Fibroblast of the aortic adventitia (primary cell): ENCODE measurements at places on chromosomes 16 and 17. TPM values are rescaled to one million over a fixed set of nuclear protein-coding genes. Genes with fewer than 3 reads are reported as not detected.
A peak's percentile ranks its signal among the peaks of the same experiment; 100 is the strongest.

DNA sequence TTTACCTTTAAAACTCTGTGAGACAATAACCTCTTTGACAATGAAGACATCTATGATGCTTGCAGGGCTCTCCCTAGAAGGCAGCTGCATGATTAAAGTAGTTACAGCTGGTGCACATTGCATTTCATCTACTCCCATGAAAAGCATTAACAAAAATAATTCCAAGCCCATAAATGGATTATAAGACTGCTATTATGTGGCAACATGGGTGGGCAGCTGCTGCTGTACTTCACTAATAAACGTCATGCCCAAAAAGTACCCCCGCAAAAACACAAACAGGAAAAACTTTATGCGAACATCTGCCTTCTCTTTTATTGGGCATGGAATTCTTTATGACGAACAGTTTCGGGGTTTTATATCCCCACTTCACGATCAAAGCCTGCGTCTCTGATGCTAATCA is 224.9 kb downstream of the CA10 start:
- DNase-seq, result no peak

DNA sequence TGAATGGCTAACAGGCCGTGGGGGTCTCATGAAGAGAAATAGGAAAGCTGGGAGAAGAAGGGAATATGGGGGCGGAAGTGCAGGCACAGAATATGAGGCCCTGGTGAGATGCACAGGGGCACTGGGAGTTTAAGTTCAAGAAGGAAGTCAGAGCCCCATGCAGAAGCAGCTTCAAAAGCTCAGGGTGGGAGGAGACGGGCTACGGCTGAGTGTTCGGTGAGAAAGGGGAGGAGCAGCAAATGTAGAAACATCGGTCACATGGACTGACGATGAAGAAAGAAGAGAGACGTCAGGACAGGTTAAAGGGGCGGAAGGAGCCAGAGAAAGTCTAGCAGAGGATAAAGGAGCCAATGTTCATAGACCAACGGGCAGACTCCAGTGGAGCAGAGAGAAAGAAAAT is 204.5 kb upstream of the ZFHX3 start:
- no peak for DNase-seq

- no peak for DNase-seq
Observed at GRCh38 chr16:2966043-2966807, 2.1 kb downstream of the KREMEN2 start.

GRCh38 chr17:38798614-38799500 is 499 bp downstream of the PIP4K2B start:
- DNase-seq, result peak; percentile 42

GRCh38 chr17:36945959-36946725 is 2.6 kb upstream of the AATF start:
- DNase-seq, result no peak

- no peak for DNase-seq
Observed at GRCh38 chr16:25018972-25019617, 3.9 kb upstream of the ARHGAP17 start.

DNA sequence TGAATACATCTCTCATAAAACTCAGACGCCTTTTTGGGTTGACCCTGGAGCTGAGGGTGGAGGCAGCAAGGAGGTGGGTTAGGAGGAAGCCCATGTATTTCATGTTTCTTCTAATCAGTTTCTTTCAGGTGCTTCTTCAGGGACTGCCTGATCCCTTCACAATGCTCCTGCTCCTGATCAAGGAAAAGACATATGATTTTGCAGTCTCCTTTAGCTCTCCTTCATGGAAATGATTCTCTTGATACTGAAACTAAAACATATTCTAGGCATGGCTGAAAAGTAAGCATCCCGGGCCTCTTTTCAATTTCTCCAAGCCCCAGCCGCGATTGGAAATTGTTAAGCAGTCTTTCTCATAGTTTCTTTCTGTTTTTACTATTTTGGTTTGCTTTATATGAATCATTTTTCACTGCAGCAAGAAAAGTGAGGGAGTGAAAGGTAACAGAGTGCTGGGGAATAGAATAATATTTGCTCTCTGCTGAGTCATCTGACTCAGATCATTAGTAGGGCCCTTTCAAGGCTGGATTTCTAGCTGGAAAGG is 730.7 kb downstream of the CDH11 start:
- DNase-seq, result peak; percentile 61

- DNase-seq, result peak; percentile 85
Observed at GRCh38 chr16:68902003-68902968, 59.0 kb downstream of the TANGO6 start.

DNA sequence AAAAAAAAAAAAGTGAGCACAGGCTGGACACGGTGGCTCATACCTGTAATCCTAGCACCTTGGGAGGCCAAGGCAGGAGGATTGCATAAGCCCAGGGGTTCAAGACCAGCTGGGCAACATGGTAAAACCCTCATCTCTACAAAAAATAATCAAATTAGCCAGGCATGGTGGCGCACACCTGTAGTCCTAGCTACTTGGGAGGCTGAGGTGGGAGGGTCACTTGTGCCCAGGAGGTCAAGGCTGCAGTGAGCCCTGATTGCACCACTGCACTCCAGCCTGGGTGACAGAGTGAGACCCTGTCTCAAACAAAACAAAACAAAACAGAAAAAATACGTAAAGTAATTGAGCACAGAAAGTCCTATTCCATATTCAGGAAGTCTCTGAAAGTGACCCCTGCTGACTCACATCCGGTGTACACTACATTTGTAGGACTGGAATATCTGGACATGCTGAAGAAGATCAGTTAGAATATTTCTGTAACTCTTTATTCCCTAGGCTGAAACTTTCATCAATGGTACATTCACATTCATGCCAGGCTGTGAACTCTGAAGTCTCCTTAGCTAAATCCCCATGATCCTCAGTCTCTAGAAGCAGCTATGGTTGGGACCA is 66.0 kb upstream of the HAS3 start:
- DNase-seq, result no peak

DNA sequence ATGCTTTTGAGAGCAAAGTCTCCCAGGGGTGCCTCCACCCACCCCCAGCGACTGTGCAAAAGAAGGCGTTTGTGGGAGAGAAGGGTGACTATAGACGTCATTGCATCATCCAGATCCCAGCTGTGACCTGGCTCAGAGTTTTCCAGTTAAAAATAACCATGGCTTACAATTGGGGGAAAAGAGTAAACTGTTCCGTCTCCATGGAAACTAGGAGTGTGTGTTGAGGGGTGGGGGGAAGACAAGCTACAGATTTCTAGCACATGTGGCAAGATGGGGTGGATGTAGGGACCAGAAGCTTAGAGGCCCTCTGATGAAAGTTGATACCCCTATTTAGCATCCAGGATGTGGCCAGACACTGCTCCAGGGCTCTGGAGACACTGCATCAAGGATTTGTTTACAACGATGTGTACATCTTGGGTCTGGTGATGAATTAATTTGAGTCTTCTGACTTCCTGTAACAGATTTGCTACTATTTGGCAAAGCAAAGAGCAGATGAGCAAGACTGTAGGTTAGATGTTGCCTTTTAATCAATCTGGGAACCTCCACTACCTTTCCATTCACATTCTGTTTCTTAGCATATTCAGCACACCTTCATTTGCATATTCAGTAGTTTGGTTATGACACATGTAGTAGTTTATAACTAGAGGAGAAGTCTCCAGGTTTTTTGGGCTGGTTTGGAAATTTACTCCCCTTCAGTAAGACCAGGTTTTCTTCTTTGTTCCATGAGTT is 6.2 kb upstream of the DUSP14 start:
- peak; percentile 86 for DNase-seq

DNA sequence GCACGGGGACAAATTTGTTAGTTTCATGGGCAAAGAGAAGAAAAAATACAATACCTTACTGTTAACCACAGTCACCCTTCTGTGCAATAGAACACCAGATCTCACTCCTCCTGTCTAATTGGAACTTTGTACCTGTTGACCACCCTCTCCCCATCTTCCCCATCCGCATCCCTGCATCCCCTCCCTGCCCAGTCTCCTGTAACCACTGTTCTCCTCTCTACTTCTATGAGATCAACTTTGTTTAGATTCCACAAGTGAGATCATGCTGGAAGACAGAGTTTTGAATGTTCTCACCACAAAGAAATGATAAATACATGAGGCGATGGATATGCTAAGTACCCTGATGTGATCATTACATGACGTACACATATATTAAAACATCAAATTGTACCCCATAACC is 47.7 kb downstream of the CLEC16A start:
- DNase-seq, result peak; percentile 57

DNA sequence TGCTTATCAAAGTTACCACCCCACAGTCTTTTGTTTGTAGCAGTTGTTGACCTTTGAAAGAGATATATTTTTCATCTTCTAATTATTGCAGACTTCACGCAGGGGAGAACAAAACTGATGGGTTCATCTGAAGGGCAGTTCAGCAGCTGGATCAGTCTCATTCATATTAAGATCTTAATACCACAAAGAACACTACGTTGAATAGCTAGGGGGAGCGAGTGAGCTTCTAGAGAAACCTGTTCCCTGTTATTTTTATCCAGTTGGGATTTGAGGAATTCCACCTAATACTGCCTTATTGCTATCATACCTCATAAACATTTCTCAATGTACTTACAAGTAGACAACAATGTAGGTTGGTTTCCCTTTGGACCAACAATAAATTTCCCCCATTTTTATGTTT is 306.1 kb upstream of the KIF2B start:
- DNase-seq, result peak; percentile 6

GRCh38 chr17:39643271-39643670 is 6.3 kb downstream of the STARD3 start:
- no peak for DNase-seq

DNA sequence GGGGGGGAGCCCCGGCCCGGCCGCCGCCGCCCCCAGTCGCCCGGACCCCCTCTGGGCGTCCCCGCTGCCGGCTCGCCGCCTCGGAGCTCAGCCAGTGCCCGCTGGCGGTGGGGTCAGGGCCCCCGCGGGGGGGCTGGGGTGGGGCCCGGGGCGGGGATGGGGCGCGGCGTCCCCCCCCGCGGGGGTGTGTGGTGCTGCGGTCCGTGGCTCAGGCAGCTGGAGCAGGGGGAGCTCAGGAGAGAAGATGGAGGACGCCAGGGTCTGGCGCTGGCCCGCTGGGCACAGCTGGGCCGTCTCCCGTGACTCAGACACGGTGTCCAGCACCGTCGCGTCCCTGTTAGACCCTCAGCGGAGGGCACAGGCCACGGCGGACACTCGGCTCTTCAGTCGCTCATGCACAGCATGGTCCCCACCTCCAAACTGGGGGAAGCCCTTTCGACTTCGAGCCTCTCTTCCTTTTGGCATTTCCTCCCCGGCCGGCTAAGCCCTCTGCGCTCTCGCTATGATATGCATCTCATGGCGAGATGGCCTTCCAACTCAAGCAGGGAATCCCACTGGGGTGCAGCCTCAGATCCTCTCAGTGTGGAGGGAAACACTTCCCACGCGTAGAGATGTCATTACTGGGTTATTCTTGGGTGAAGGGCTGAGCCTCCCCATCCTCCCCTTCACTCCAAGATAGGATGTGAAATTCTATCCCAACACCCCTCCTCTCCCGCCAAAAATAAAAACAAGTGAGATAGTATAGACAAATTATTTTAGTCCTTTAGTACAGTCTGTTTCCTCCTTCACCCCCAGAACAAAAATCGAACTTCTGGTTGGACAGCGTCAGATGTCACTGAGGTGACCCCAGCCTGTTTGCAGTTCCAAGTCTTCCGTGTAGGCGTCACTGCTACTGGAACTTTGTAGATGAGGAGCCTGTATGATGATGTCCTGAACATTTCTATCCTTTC is 522 bp upstream of the VEZF1 start:
- peak; percentile 59 for DNase-seq

CCL4 gene
- not detected in 2 replicates for total RNA-seq
